ENCODE measurements at places on chromosomes 6 and 20. TPM values are rescaled to one million over a fixed set of nuclear protein-coding genes. Genes with fewer than 3 reads are reported as not detected.
A peak's percentile ranks its signal among the peaks of the same experiment; 100 is the strongest.

DNA sequence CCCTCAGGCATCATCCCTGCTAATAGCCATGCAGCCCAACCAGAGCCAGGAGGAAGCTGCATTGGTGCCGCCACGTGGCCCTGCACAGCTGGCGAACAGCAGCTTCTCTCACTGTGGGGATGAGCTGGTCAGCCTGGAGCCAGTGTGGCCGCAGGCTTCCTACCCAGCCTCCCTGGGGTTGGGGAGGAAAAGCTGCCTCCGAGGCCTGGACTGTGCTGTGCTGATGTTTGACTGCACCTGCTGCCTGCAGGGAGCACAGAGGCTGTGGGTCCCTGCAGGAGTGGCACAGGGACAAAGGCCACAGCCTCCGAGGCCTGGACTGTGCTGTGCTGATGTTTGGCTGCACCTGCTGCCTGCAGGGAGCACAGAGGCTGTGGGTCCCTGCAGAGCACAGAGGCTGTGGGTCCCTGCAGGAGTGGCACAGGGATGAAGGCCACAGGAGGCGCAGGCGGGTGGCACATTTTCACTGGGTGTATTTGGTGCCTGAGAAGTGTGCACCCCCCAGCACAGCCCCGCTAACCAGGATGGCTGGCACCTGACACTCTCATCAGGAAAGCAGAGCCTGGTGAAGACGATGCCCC is 83.9 kb downstream of the DLL1 start:
- H3K36me3 ChIP-seq = no peaks in the 10 kb centered on the region
- no peaks in the 10 kb centered on the region for H3K27me3 ChIP-seq
- H3K4me1 ChIP-seq = peaks cover 12% of the 10 kb centered on the region

DNA sequence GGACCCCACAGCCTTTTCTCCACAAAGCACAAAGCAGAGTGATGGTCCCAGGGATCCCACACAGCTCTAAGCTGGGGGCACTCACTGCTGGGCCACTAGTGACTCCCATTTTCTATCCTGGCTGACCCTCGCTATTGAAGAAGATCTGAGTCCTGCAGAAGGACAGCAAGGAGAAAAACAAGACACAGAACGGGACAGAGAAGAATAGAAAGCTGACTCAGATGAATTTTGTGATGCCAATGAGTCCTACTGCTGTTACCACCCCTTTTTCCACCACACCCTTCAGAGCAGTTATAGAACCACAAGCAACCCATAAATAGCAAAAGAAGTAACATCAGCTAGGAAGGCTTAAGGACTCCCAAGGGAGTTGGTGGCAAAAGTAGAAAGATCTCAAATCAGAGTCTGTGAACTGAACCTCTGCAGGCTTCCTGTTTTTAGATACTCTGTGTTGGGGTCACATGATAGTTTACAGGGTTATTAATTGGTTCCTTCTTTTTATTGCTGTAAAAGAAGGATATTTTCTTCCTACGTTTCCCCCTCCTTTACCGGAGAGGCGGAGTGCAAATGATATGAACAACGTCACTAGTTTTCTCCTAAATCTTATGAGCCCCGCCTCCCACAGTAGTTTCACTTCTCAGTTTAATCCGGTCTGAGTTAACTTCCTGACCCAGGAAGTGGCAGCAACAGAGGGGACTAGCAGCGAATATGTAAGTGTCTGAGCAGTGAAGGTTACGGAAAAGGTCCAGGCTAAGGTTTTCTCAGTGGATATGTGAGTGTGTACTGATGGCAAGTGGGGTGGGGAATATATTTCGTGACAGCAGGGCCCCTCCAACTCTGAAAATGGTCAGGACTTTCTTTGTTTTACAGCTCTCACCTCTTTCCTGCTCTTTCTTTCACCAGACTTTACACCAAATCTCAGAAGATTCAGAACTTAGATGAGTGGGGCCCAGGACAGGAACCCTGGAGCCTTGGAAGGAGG is at the start of gene TRIM38:
Gene TRIM38, plus strand, starts transcription at position 654 of the 979 bp plus-strand sequence. CDS start 3,721 bp downstream, outside the sequence.
- H3K36me3 ChIP-seq = peaks cover 8% of the 10 kb centered on the region
- peak within 1 kb of the TSS; percentile 45 for H3K4me3 ChIP-seq
- DNase-seq = no peak
- H3K27me3 ChIP-seq = no peaks in the 10 kb centered on the region
- no peaks in the 10 kb centered on the region for H3K4me1 ChIP-seq

- H3K27ac ChIP-seq = no peak overlapping the region
- no peak overlapping the region for H3K4me3 ChIP-seq
- no peaks in the 10 kb centered on the region for H3K27me3 ChIP-seq
- no peaks in the 10 kb centered on the region for H3K4me1 ChIP-seq
- DNase-seq = no peak
- H3K36me3 ChIP-seq = no peaks in the 10 kb centered on the region
Observed at GRCh38 chr6:97069363-97069762, 144.8 kb downstream of the KLHL32 start.

DNA sequence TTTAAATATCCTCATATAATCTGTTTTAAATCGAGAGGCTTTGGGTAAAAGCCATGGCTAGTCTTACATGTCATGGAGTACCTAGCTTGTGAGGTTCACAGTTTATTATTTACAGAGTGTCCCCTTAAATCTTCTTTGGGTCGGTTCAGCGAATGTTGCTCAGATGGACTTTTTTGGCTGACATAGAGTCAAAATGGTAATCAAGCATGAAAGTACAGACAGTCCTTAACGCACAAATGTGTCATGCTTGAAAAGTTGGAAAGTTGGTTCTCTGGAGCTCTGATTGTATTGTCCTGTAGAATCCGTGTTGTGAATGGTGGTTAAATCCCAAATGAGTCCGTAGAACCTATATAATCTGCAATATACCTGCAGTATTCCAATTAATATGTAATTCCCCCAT is 22.0 kb downstream of the PTPN1 start:
- H3K36me3 ChIP-seq = no peaks in the 10 kb centered on the region
- no peak for DNase-seq
- H3K4me3 ChIP-seq = no peak overlapping the region

DNA sequence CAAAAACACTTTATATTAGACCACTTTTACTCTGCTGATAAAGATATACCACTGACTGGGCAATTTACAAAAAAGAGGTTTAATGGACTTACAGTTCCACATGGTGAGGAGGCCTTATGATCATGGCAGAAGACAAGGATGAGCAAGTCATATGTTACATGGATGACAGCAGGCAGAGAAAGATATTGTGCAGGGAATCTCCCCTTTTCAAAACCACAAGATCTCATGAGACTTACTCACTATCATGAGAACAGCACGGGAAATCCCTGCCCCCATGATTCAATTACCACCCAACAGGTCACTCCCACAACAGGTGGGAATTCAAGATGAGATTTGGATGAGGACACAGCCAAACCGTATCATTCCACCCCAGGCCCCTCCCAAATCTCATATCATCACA is 1383.8 kb upstream of the MAP3K7 start:
- no peaks in the 10 kb centered on the region for H3K27me3 ChIP-seq
- no peaks in the 10 kb centered on the region for H3K4me1 ChIP-seq
- DNase-seq = no peak
- no peak overlapping the region for H3K27ac ChIP-seq

DNA sequence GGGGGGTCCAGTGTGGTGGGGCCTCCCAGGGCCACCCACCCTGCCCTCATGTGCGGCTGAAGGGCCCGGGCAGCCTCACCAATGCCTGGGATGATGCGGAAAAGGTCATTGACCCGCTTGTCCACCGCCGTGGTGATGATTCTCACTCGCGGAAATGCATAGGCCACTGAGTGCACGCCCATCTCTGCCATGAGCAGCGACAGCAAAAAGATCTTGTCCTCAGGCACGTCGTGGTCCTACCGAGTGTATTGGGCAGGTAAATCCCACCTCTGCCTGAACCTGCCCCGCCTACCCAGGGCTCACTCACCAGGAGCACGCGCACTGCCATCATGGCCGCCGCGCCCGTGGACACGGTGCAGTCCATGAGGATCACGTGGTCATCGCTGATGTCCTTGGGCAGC is 16.1 kb downstream of the UCKL1 start:
- no peak overlapping the region for H3K27ac ChIP-seq
- H3K27me3 ChIP-seq = no peaks in the 10 kb centered on the region
- H3K4me3 ChIP-seq = no peak overlapping the region
- no peak for DNase-seq

DNA sequence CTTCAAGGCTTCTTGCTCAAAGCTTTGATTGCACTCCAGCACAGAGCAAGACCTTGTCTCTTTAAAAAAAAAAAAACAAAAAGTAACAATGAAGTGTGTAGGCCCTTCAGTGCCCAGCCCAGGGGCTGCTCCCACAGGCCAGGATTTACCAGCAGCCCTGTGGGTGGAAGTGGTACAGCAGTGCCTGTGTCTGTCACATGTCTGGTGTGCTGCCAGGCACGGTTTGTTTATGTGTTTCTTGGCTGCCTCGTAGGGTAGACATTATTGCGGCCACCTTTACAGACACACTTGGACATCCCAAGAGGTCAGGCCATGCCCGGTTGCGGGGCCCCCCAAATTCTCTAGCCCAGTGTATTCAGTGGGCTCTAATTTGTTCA is 12.7 kb downstream of the DYNLRB1 start:
- H3K27me3 ChIP-seq = no peaks in the 10 kb centered on the region
- H3K4me1 ChIP-seq = peaks cover 13% of the 10 kb centered on the region
- no peak overlapping the region for H3K4me3 ChIP-seq

- no peak for DNase-seq
- H3K36me3 ChIP-seq = peaks cover 12% of the 10 kb centered on the region
- H3K4me3 ChIP-seq = no peak overlapping the region
- no peaks in the 10 kb centered on the region for H3K27me3 ChIP-seq
Observed at GRCh38 chr6:149389509-149390297, 10.4 kb upstream of the SUMO4 start.

- peak overlapping the region; percentile 29 for H3K4me3 ChIP-seq
- DNase-seq = no peak
- H3K36me3 ChIP-seq = no peaks in the 10 kb centered on the region
- peak overlapping the region; percentile 82 for H3K27ac ChIP-seq
- peaks cover 40% of the 10 kb centered on the region for H3K4me1 ChIP-seq
Observed at GRCh38 chr20:19976595-19977372, 40.4 kb upstream of the NAA20 start.

GRCh38 chr6:56297022-56297989 is 49.9 kb upstream of the COL21A1 start:
- no peak for DNase-seq
- no peaks in the 10 kb centered on the region for H3K4me1 ChIP-seq
- no peaks in the 10 kb centered on the region for H3K27me3 ChIP-seq

GRCh38 chr6:21354805-21355238 is 238.7 kb upstream of the SOX4 start:
- DNase-seq = no peak
- no peaks in the 10 kb centered on the region for H3K27me3 ChIP-seq
- no peaks in the 10 kb centered on the region for H3K4me1 ChIP-seq
- H3K36me3 ChIP-seq = no peaks in the 10 kb centered on the region
- H3K4me3 ChIP-seq = no peak overlapping the region
- H3K27ac ChIP-seq = no peak overlapping the region

NRN1 gene
- 8.5 TPM for polyA plus RNA-seq

RAET1G gene
- polyA plus RNA-seq = 2.5 TPM

SOBP gene
- polyA plus RNA-seq = 0.21 TPM

EFCAB8 gene
- polyA plus RNA-seq = not detected

SLC4A11 gene
- polyA plus RNA-seq = 1.6 TPM

PEX6 gene
- polyA plus RNA-seq = 12.5 TPM

ZFP57 gene
- not detected for polyA plus RNA-seq
